ENCODE measurements at places on chromosomes 4 and X.
A peak's percentile ranks its signal among the peaks of the same experiment; 100 is the strongest.

GRCh38 chrX:15789979-15790768 is at the start of gene ZRSR2:
ZRSR2 (plus strand) TSS chrX:15790484; CDS start chrX:15790496, 12 bp downstream.
- DNase-seq = peak; percentile 64

- no peak for DNase-seq
Observed at GRCh38 chrX:133542476-133542875, 127.2 kb upstream of the GPC4 start.

DNA sequence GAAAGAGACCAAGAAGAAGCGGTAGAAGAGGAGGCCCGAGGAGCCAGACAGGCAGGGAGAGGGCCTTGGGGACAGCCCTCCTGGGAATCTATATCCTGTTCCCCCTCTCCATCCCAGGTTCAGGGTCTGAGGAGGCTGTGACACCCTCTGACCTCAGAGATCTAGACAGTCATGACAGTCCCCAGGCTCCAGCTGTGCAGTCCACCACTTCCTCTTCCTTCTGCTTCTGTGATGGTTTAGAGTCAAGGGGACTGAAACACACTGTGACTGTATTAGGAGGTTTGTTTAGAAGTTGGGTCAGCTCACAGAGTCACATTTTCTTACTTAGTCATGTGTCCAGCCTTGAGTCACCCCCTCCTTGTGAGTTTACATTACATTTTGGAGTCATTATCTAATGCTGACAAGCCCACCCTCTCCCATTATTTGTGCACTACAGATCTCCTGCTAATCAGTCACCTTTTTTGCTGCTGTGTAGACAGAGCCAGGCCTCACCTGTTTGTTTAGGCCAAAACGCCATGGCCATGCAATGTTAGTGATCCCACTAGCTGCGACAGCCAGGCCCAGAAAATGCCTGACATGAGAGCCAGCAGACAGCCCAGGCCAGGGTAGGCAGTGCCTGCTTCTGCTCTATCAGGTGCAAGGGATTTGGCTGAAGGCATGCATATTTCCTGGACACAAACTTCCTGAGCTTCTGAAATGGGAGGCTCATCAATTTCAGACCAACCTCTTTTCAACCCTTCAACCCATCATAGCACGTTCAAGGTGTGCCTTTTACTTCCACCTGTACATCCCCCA is 26.0 kb downstream of the MANBA start:
- no peak for DNase-seq

GRCh38 chr4:56424697-56425514 is 10.5 kb downstream of the PPAT start:
- no peak for DNase-seq

DNA sequence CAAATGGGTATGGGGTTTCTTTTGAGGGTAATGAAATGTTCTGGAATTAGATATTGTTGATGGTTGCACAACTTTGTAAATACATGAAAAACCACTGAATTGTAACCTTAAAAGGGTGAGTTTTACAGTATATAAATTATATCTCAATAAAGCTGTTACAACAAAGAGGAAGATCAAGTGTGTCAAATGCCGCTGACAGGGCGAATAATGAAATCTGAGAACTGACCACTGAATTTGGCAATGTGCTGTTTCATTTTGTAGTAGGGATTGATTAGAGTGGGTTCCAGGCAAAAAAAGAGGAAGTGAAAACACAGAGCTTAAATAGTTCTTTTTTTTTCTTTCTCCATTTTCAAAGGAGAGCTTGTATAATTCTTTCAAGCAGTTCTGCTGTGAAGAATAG is 161.1 kb upstream of the NAP1L5 start:
- DNase-seq = no peak

DNA sequence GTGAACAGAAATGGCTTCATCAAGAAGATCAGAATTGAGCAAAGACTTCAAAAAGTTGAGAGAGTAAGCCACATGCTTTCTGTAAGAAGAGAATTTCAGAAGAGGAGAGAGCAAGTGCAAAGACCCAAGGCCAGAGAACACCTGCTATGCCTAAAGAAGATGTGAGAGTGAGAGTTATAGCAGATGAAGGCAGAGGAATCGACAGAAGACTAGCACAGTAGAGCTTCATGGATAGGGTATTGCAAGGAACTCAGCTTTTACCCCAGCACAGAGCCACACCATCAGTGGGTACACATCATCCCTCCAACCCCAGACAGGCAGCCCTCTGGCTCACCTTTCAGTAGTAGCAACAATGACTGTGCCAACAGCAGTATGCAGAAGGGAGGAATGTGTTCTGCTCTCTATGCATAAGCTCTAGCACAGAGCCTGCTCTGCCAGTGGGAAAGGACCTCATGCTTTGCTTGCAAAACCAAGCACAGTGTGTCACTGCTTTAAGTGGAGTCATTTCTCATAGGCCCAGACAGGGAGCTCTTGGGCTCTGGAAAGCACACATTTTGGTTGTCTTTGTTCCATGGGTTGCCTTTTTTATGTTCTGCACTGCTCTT is 318.6 kb downstream of the NAF1 start:
- DNase-seq = no peak

DNA sequence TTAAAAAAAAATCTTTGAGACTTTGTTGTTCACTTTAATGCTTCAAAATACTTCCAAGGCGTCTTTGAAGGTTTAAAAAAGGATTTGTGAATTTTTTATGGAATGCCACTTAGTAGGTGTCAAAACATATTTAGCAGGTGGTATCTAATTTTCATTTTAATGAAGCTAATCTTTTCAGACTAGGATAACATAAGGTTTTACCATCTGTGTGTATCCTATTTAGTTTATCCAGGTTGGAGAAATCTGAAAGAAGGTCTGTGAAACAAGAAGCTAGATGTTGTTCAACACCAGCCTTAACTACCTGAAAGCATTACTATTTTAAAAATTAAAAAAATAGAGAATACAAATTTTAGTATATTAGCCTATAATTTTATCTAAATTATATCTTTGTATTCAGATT is 193.4 kb downstream of the GRID2 start:
- DNase-seq = no peak

DNA sequence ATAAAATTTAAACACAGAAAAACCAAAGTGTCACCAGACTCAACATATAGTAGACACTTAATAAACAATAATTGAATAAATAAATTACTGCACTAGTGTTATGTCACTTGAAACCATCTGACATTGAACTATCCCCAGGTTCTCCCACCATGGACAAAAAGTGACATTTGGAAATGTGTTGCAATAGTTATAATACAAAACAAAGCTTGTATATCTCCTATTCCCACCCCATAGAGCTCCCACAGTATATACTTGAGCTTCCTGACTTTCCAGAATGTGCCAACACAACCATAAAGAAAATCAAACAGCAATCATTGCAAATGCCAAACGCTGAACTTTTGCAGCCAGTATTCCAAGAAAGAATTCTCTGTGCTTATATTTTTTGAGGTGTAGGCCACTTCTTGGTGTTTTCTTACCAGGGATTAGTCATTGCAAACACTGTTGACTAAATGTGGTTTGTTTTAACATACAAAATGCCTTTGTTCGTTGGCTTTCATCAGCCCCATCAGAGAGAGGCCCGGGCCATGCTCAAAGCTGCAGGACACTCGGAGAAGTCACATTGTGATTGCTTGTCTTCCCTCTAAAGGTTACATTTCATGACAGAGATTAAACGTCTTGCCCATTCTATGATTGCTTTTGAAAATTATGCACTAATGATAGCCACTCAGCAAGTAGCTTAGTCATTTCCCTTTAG is 33.8 kb downstream of the PPARGC1A start:
- DNase-seq = no peak

DNA sequence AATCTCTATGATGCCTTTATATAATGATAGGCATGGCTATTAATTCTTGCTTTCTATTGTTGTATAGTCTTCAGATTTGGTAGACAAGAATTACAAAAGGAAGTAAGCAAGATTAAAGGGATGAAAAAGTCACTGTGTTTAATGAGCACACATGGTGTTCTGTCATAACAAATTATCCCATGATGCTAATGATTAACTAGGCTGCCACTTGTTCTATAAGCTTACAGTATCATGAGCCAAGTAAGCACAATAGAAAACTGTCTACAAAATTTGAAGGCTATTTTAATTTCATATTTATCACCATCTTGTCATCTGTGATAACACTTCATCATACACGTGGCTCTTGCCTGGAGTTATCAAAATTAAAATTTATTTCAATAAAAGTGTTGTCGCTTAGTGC is 466.7 kb downstream of the GASK1B start:
- DNase-seq = no peak

DNA sequence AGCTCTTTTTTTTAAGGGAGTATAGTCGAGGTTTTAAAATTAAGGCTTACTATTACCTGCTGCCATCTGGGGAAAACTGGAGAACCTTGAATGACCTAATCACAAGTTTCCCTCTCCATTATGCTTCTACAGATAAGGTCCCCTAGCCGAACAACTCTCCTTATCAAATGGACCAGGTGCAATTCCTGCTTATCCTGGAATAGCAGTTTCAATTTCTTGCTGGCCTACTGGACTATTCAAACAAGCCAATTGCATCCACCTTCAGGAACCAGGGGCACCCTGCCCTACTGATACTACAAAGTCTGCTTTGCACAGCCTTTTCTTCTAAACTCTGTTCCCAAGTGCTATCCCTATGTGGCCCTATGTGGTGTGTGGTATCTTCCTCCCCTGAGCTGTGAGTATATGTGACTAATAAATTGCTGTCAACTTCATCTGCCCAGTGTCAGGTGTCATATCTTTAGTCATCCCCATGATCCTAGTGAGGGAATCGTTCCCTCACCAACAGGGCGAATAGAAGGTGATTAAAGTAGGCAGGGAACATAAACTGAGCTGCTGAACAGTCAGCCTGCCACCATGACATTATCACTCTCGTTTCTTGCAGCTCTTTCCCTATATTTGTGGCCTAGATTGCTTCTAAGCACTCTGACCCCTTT is 128.5 kb downstream of the ATG4A start:
- no peak for DNase-seq

GRCh38 chr4:141797966-141798365 is 161.6 kb downstream of the IL15 start:
- DNase-seq = no peak

GRCh38 chr4:148395771-148396170 is 46.4 kb downstream of the NR3C2 start:
- no peak for DNase-seq

- DNase-seq = no peak
Observed at GRCh38 chrX:136752346-136752745, 28.4 kb downstream of the ARHGEF6 start.

DNA sequence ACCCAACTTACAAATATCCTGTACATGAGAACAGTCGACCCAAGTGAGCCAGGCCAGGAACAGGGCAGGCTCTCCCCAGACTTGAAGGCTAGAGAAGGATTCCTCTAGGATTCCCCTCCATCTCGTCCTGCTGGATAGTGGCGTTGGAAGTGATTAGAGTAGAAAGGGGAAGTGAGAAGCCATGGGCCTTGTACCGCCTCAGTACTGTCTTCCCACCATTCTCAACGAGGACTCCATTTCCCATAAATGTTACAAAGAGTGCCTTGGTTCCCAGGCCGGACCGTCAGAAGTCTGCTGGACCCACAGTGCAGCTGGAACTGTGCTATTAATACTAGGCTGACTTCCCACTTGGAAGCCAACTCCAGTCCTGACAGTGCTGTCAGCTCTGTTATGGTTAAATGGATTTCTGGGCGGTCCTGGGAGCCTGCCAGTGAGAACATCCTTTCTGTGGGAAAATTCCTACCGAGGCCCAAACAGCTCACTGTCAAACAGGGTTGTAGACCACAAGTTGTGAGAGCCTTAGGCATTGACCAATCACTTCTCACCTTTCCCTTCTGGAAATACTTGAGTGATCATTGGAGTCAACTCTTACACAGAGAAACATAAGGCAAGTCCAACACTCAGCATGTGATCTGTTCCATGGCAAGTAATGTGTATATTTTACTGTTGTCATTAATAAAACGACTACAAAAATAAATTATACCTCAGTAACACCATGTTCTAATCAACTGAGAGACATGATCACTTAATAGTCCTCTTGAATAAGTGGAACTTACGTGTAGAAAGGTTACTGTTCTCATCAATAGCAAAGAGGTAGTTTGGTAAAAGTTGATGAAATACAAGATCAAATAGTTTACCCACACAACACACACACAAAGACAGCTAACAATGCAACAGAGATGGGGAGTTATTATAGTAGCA is 58.4 kb downstream of the AMELX start:
- no peak for DNase-seq

DNA sequence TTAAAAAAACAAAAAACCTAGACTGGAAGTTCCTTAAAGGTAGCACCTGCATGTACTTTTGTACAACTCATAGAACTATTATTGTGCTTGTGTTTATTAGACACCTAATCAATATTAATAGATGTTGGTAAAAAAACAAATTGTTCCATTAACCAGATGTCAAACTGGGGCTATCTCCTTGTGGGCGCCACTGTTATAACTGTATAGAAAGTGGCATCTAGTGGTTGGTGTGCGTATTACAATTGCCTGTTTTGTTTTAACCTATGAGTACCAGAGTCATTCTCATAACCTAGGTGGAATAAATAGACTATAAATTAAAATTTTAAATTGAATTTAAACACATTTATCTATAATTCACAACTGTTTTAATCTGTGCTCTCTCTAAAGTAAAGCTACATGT is 97.4 kb downstream of the COL4A5 start:
- DNase-seq = no peak

- DNase-seq = no peak
Observed at GRCh38 chr4:90124276-90124675, 2.9 kb upstream of the CCSER1 start.

- no peak for DNase-seq
Observed at GRCh38 chrX:1281521-1281920, 12.9 kb downstream of the CSF2RA start.

- no peak for DNase-seq
Observed at GRCh38 chr4:149293046-149293649, 522.5 kb downstream of the IQCM start.

DNA sequence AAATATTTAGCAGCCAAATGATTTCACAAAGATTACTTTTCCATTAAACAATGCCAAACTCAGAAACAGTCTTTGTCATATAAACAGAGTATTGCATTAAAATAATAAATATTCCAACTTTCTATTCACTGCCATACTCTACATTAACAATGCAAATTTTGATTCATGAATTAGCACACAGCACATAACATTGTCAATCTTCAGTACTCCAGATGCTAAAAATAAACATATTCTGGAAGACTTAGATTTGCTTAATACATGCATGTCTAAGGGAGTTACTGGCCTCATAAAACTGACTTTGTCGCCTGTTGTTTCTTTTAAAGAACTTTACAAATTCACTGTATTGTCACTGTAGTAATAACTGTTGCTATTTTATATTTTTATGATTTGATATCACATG is 131.6 kb downstream of the TMEM144 start:
- DNase-seq = no peak

DNA sequence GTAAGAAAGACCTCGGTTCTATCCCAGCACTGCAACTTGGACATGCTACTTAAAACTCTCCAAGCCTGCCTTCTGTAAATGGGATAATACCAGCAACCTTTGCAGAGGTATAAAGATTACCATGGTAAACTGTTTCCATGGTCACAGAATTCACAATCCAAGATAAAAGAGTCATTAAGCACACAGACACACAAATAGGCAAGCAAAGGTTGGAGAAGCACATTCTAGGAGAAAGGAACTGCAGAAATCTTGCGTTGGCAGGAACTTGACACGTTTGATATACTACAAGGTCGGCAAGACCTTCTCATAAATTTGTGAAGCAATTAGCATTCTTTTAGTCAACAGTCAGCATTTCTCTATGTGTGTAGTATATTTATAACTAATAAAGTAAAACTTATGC is 12.3 kb upstream of the CHRNA9 start:
- DNase-seq = no peak
